CD4-positive, alpha-beta T cell treated with Interleukin-12 subunit alpha and Interleukin-12 subunit beta, for 1 hour (primary cell): ENCODE measurements at places on chromosomes 1 and 21.

DNA sequence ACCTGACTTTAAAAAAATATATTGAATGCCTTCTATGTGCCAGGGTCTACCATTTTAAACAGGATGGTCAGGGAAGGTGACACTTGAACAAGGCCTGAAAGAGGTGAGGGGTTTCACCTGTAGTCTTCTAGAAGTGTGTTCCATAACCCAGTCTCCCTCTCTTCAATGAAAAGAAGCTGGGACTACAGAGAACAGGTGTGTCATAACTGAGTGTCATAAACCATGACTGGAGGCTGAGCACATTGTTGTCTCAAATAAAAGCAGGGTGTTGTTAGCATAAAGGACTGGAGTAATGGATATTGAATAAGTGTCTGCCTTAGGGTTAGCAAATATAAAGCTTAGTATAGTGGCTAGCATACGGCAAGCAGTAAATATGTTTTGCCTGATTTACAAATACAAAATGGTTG is 65.4 kb downstream of the SYDE2 start:
- no peak for DNase-seq

- no peak for DNase-seq
These were observed 76.4 kb downstream of the PTPRU start for GRCh38 chr1:29312469-29313461.

DNA sequence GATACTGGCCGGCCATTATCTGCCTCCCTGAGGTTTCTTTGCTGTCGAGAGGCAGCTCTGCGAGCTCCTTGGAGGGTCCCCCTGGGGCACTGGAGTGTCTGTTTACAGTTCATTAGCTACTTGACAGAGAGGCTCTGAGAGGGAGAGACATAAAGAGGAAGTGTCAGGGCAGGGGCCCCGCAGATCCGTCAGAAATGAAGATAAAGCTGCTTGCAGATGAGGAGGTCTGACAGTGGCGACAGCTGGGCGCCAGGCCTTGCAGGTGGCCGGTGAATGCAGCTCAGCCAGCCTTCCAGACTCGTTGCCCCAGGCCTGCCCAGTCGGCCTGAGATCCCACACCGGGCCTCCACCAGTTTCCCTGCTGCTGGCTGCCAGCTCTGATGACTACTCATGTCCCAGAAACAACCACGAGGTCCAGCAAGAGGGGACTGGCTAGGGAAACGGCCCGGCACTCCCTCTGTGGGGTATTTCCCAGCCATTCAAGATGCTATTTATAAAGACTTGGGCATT is 84.7 kb downstream of the DISP3 start:
- no peak for DNase-seq

GRCh38 chr1:32771561-32772280 is 45.4 kb downstream of the YARS1 start:
- no peak for DNase-seq

DNA sequence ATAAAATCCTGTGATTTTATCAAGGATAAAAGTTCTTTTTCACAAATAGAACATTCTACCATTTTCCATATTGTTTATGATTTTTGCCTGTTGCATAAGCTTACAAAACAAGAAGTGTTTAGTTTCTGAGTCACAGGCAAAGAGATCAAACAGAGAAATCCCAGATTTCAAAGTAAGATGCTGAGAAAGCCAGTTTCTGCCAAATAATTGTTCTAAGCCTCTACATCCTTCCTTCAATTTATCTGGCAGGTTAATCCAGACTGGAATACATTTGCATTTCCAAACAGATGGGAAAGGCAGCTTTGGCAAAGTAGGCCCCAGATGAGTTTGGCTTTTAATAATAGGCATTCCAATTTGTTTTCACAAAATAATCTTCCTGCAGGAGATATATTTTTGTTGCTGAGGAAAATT is 2.5 kb downstream of the SLC1A7 start:
- no peak for DNase-seq

DNA sequence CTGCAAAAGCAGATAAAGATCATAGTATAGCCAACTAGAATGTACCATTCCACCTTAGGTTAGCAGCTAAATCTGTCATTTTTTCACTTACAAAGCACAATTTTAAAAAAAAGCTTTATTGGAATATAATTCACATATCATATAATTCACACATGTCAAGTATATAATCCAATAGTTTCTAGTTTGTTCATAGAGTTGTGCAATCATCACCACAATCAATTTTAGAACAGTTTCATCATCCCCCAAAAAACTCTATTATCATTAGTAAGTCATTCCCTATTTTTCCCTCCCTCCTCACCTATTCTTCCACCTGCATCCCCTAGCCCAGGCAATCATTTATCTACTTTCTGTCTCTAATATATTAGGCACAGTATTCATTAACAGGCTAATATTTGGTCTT is 32.0 kb upstream of the INSL5 start:
- no peak for DNase-seq

DNA sequence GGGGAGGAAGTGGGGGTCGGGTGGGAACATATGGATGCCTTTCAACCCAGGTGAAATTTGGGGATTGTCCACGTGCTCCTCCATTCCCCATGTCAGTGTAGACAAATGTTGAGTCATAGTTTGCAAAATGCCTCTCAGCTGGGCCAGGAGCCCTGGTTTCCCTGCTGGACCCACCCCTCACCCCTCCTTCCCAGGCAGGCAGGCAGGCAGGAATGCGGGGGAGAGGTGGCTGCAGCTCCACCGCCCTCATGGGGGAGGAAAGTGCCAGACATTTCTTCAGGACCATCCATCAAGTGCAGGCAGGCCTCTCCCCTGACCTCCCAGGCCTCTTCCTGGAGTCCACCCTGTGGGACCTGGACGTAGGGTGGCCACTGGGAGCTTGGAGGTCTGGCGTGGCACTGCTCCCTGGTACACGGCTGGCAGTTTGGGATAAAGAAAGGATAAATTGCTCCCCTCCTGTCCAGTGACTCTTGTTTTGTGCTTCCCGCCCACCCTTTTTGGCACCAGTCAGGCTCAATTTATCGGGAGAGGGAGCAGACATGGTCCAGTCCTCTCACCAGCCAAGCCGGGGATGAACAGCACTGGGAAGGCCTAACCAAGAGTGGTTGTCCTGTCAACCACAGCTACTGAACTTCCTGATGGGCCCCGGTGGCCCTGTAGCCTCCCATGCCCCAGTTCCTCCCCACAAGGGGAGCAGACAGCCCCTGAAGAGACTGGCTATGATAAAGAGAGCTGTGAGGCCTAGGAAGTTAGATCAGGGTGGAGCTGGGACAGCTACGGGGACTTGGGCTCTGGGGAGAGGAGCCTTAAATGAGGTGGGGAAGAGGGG is 18.9 kb downstream of the NPR1 start:
- DNase-seq = no peak
